ENCODE measurements at places on chromosomes 16 and 17.
A peak's percentile ranks its signal among the peaks of the same experiment; 100 is the strongest.

DNA sequence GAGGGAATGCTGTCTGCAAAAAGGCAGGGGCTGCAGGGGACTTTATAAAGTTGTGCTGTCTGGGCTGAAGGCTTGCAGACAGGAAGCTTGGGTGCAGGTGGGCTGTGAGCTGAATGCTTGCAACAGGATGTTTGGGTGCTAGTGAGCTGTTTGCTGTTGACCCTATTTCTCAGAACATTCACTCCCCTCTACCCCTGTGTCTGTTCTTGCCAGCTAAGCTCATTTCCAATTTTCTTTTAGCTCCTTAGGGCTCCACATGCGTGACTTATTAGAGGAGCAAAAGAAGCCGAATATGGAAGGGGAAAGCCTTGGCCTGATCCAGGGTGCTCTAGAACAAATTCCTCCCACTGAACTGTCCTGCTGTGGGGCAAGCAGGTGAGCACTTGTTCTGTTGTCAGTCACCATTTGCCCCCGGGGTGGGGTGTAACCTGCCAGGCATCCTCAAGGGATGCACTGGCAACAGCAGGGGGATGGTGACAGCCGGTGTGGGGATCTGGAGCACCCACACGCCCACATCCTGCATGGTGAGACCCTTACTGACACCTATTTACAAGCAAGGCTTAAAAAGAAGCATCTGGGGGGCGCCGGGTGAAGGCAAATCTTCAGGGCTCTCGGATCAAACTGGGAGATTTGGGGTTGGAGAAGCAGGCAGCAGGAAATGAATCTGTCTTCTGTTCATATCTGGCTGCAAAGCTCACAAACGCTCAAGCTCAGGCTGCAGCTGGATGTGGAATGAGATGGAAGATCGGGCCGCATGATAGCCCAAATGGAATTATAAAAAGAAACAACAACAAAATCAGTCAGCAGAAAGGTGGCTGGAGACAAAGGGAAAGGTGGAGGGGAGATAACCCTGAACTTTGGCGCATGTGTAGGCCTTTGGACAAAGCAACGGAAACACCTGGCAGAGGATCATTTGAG, 21.1 kb upstream of the NUP93 start:
- no peak for DNase-seq

DNA sequence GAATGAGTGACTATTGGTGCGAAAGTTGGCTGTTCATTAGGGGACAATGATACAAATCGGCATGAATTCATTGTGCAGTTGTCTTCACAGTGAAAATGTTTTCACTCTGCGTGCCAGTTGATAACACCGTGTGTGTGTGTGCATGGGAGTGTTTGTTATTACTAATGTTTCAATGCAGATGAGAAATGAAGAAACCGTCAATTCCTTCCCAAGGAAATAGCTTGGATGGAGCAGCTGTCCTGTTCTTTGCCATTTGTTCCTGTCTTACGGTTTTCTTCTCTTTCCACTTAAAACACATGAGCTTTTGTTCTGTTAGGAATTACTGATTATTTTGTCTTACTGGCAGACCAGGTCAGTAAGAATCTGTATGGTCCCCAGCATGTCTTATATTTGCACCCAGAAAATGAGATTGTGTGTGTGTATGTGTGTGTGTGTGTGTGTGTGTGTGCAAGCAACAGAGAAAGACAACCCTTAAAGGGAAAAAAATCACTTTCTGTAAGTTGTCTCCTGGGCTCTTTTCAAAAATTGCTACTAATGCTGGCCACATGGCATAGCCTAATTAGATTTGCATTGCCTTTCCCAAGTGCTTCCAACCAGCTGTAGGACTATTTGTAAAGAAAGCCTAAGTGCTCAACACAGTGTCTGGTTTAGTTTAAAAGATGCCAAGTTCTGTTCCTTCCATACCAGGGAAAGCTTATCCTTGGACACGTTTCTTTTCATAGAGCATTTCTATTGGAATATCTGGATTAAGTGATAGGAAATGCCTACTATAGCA, 23.8 kb downstream of the SHISA9 start:
- no peak for DNase-seq

- no peak for DNase-seq
Observed at GRCh38 chr17:50096758-50097157, 1.6 kb downstream of the PDK2 start.

DNA sequence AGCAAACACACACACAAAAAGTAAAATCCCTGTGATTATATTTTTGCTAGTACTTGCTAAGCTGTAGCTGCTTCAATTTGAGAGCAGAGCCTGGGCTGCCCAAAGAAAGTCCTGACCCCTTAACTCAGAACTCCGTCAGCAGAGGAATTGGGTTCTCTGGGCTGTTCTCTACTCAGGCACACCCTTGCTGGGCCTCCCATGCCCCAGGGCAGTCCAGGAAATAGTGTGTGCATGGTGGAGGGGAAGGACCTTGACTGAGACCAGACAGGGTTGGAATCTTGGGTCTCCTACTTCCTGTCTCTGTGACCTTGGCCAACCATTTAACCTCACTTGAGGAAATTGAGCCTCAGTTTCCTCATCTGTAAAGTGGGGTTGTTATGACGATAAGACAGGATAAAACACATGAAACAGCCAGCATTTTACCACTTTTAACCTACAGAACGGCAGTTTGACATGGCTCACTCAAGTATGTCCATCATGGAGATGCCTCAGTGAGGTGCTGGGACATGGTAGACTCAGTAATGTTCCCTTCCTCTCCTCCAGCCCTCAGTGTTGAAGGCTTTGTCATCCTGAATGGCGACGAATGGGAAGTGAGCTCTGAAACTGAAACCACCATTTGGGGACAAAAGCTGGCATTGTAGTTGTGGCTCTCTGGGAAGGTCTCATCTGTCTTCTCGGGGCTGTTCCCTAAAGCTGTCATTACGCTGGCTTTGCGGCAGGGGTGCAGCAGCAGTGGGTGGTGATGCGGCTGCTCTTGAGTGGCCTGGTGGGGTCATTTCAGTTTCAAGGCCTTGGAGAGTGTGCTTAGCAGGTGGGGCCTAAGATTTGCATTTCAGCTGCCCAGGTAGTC, 74.9 kb downstream of the CMIP start:
- DNase-seq = no peak

- DNase-seq = peak; percentile 98
Observed at GRCh38 chr16:64440421-64440831, 681.4 kb downstream of the CDH11 start.
